ENCODE measurements at places on chromosomes 4 and X.

DNA sequence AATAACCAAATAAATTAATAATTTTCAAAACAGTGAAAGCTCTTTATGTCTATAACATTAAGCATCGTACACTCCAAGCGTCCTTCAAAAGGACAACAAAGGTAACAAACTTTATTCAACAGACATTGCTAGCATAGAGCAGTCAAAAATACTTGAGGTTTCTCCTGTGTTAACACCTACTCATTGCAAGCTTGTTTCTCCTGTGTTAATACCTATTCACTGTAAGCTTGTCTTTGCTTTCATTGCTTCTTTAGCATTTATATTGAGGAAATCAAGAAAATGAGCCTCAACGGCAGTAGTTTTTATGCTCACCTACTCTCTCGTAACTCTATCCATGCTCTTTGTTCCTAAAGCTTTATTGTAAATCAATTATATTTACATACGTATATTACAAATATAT is 3.5 kb downstream of the SPOCK3 start:
- no peak for DNase-seq

DNA sequence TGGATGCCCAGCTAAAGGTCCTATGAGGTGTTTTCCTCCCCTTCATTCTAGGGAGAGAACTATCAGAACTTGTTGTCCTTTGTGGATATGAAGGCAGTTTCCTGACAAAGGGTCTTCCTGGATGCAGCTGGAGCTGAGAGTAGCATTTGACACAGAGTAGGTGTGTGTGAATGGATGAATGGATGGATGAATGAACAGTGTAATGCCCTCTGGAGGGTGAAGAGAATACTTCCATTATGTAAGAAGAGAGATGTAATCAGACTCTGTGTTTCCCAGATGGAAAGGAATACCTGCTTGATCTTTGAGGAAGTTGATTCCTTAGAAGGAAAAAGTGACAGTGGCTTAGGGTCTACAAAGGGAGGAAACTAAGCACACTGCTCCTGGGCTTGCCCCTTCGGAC is 55.4 kb upstream of the AADAT start:
- no peak for DNase-seq

- DNase-seq, result no peak
Measured at GRCh38 chr4:81366779-81367178, 104.9 kb downstream of the RASGEF1B start.

DNA sequence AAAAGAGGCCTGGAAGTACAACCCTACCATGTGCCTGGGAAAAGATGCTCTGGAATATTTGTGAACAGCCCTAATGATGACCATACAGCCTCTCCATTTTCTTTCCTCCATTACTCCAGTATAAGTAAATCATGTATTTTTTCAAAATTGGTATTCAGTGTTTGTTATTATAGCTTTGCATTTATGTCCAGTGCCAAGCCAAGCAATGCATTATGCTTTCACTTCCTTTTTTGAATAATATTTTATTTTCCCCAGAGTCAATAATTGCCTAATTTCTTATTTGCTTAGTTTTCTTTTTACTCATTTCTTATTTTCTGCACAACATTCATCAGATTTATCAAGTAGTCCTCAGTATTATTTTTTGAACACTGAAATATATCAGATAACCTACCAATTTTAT is 49.3 kb upstream of the EOLA2 start:
- DNase-seq, result no peak

DNA sequence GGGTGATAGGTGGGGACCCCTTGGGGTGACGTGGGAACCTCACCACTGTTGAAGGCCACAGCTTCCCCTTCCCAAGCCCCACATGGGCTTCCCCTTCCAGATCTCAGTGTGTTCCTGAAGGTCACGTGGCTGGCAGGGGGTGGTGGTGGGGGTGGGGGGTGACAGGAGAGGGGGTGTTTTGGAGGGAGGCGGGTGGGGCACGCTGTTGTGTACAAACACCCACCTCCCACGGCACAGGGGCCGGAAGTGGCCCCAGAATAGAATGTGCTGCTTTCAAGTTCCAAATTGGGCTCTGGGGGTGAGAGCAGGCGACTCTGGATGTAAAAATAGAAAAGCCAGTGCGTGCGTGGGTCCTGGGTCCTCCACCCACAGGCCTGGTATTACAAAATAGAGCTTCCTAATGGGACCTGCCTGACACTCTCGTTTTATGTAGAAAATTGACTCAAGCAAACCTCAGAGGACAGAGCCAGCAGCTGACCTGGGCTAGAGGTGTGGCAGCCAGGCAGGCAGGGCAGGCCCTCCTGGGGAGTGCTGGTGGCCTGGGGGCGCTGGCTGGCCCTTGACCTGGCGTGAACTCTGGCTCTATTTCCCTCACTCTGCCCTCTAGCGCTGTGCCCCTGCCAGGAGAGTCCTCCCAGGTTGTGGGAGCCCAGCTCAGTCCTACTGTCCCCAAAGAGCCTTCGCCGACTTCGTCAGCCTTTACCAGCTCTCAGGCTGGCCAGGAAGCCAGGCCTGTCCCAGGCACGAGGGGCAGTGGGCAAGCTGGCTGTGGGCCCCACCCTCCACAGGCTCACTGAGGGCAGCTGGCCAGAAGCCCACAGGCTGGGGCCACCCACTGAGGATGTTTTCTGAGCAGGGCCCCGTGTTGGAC is 5.4 kb upstream of the SH3BP2 start:
- DNase-seq, result no peak

GRCh38 chr4:87895964-87896621 is 63.3 kb downstream of the MEPE start:
- DNase-seq, result no peak

GRCh38 chr4:37453999-37454800 is 209.7 kb downstream of the NWD2 start:
- DNase-seq, result no peak

DNA sequence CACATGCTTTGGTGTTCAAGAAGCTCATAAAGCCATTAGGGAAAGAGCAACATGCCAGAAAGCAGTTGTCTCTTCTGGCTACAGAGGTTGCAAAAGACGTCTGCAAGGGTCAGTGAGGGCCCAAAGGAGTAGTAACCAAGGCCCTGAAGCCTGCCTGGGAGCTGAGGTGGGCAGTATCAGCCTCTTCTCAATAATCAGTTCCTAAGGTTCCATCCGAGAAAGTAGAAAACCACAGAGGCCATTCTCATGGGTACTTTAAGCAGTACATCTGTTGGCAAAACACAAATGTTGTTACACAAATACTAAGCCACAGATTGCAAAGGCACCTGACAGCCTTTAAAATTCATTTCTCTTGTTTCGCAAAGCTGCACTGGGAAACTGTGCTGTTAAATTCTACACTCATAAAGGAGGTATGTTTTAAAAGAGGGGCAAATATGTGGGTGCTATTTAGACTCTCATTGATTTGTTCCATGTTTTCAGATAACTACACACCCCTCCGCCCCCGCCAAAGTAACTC is 37.7 kb downstream of the MECP2 start:
- DNase-seq, result no peak

- no peak for DNase-seq
Measured at GRCh38 chr4:162131256-162131655, 32.5 kb downstream of the FSTL5 start.

DNA sequence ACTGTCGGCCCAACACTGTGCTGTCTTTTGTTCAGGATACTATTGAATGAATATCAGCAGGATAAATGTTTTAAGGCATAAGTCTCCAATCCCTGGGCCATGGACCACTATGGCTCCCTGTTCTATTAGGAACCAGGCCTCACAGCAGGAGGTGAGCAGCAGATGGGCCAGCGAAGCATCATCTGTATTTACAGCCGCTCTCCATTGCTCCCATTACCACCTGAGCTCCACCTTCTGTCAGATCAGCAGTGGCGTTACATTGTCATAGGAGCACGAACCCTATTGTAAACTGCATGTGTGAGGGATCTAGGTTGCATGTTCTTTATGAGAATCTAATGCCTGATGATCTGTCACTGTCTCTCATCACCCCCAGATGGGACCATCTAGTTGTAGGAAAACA is 3.7 kb upstream of the APLN start:
- no peak for DNase-seq

Data from cardiac muscle cell (in vitro differentiated cells and primary cell).